Head of caudate nucleus (tissue), 42 donors: ENCODE measurements at places on chromosomes 11 and 22.

GRCh38 chr11:99316776-99317520, 296.2 kb downstream of the CNTN5 start:
- no peak for DNase-seq

- DNase-seq = no peak
These were observed 67.8 kb downstream of the MIAT start for GRCh38 chr22:26725012-26725676.

DNA sequence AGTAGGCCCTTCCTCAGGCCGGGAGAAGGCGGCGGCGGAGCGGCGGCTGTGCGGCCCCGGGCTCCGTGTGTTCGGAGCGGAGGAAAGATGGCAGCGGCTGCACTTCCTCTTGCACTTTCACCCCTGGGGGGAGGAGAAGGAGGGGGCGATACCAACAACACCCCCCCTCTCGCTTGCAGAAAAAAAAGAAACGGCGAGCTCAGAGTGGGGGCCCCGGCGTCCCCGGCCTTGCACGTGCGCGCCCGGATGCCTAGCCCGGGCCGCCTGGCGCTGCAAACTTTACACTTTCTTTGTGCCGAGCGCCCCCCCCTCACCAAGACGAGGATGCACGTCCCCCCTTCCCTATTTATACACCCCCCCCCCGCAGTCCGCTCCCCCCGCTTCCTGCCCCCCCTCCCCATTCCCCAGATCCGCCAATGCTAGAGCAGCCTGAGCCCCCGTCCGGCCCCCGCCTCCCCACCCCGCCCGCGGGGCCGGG, at the start of gene PATZ1:
PATZ1 (minus strand) TSS at position 92 of the 478 bp plus-strand sequence. CDS start 744 bp downstream, outside the sequence.
- DNase-seq = peak; percentile 78

DNA sequence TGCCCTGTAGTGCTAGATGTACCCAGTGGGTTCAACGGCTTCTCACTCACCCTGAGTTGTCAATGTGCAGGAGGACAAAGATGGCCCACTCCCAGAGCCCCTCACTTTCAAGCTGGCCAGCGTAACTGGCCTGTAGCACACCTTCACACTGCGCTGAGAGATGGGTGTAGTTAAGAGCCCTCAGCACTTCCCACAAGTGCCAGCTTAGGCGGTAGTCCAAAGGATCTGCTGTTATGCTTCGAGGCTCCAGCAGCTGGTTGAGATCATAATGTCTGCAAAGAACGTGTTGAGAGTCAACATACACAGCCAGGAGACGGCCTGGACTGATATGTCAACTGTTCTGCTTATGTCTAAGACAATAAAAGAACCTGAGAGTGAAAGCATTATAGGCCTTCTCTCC, 14.7 kb upstream of the CHRNA10 start:
- DNase-seq = no peak

DNA sequence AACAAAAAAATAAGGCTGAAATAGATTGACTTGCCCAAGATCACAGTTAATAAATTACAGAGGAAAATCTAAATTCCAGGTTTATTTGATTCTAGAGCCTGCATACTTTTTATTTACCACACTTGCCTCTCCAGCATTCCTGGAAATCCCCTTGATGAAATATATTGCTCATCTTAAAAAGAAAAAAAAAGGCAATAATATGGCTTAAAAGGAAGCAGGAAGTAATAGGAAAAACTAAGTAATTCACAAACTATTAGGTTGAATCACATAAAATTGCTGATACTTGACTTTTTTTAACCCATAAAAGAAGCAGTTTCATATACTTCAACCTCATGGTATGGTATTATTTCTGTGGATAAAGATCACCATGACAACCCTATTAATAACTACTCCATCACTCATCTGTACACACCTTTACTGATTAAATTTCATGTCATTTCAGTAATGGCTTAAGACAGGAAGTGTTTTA, 52.9 kb downstream of the COPB1 start:
- DNase-seq = no peak

- DNase-seq = no peak
These were observed 154.6 kb downstream of the MAML2 start for GRCh38 chr11:96188243-96189006.

DNA sequence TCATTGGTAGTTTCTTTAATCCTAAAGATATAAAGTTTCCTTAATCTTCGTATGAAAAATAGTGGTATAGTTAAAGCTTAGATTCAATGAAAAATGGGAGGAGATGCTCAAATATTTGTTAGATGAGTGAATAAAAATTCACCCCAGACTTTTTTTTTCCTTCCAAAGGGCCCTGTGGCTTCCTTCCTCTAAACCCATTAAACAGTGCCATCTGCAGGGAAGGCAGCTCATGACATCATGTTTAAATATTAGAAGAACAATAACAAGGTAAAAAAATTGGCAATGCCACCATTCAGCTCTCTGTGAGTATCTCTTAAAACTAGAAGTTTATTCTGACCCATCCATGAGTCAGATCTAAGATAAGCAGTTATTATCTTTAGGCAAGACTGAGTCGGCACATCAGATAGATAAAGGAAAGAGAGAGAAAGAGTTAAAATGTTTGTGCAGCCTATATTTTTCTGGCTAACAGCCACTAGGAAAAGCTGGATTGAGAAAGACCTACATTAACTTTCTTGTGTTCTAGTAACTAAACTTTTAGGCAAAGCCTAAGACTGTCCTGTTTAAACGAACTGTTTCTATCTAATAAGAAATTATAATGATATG, 19.1 kb upstream of the OOSP1 start:
- no peak for DNase-seq

DNA sequence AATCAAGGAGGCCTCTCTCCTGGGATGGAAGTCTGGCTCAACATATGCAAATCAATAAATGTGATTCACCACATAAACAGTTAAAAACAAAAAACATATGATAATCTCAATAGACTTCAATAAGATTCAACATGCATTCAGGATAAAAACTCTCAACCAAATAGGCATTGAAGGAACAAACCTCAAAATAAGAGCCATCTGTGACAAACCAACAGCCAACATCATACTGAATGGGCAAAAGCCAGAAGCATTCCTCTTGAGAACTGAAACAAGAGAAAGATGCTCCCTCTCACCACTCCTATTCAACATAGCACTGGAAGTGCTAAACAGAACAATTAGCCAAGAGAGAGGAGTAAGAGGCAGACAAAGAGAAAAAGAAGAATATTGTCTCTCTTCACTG, 54.0 kb upstream of the SEZ6L start:
- no peak for DNase-seq

DNA sequence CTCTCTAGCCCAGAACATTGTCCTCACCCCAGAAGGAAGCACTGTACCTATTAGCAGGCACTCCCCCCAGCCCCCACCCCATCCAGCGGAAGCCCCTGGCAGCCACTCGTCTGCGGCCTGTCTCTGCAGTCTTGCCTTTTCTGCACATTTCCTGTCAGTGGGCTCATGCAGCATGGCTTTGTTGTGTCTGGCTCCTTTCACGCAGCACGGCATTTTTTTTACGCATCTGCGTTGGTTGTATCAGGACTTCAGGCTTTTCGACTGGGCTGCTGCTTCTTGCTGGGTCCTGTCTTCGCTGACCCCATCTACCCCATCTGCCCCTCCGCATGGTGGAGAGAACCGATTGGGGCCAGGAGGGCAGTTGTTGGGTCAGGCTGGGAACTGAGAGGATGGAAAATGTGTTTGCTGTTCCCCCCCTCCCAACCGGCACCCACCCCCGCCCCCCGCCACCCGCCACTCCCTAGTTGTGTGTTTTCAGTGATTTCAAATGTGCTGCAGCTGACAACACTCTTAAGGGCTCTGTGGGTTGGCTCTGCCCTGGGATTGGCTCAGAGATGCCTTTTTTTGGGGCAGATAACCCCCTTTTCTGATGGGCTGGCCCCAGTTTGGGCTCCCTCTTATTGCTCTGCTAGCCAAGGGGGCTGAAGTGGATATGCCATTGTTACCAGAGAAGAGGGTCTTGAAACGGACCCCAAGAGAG, 110.0 kb downstream of the KIAA1671 start:
- DNase-seq = no peak

DNA sequence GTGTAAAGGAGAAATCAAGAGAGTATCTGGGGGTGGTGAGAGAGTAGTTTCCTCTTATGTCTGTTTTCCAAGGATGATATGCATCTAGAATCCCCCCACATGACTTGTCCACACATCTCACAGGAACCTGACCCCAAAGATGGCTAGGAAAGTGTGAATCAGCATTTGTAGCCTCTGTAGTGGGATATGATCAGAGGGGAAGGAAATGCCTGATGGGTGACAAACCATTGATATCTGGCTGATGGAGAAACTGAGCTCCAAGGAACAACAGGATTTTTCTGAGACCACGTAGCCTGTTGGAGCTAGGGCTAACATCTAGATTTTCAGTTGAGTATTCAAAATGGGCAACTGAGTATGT, 369.4 kb downstream of the DDX10 start:
- no peak for DNase-seq

DNA sequence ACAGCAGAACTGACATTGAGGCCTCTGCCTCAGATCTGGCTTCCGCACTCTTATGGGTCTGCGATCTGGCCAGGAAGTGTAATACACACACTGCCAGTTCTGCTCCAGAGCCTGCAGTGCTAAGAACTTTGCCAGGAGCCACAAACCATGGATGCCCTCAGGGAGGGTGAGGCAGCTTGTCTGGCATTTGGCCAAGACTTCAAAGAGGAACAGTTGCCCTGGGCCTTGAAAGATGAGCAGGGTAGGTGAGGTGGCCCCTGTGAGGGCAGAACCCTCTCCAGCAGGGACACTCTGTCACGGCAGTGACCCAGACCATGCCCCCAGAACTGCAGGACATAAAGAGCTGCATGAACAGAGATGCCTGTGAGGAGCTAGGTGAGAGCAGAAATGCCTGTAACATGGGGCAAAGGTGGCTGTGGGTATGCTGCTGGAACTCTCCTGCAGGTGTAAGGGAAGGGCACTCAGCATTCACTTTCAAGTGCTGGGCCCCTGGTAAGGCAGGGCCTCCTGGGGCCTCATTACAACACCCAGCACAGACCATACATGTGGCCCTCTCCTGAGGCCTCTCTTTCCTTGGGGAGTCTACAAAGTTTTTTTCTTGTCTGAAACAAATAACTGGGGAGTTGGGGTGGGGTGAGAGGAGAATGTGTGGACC, 47.3 kb downstream of the NEU3 start:
- DNase-seq = no peak

DNA sequence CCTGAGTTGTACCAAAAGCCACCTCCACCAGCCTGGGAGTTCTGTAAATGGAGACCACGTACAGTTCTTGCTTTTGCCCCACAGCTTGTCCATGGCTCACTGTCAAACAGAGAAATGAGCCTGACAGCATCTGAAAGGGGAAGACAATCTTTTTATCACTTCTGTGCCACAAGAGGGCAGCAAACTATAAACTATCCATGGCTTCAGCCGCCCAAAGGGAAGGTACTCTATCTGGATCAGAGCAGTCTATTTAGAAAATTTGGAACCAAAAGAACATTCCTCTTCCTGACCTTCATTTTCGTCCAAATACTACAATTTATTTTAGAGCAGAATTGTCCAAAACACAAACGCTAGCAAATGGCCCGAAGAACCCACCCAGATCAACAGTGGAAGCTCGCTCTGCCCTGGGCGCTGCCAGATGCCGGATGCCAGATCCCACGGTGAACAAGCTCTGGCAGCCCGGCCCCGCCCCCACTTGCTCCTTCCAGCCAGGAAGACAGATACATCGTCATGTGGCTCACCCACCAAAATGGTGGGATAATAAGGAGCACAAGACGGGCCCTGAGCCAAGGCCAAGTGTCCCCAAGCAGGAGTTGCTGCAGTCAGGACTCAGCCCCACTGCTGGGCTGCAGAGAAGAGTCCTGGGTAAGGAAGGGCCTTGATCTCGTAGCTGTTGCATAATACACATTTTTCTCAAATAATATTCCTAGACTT, 23.9 kb upstream of the SCGB1A1 start:
- peak; percentile 74 for DNase-seq

GRCh38 chr11:61616434-61616833, 35.6 kb upstream of the SYT7 start:
- DNase-seq = no peak

DNA sequence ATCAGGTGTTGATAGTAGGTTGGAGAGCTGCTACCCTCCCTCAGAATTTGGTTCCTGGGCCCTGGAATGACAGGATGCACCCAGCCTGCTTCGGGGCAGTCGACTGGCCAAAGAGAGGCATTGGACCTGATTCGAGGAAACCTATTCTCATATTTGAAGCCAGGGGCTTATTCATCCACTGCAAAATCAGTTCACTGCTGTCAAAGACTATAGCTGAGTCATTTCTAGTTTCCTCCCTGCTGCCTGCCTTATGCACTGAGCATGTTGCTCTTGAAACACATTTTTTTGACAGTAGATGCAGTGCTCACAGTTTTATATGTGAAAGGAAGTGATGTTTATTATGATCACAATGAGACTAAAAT, 565.4 kb downstream of the ETS1 start:
- no peak for DNase-seq

- no peak for DNase-seq
These were observed 40.1 kb downstream of the BID start for GRCh38 chr22:17734187-17734586.

- peak; percentile 56 for DNase-seq
These were observed 650 bp upstream of the MAPK11 start for GRCh38 chr22:50270666-50271394.

- DNase-seq = peak; percentile 9
These were observed 1289.4 kb downstream of the FAM181B start for GRCh38 chr11:81444297-81444696.

DNA sequence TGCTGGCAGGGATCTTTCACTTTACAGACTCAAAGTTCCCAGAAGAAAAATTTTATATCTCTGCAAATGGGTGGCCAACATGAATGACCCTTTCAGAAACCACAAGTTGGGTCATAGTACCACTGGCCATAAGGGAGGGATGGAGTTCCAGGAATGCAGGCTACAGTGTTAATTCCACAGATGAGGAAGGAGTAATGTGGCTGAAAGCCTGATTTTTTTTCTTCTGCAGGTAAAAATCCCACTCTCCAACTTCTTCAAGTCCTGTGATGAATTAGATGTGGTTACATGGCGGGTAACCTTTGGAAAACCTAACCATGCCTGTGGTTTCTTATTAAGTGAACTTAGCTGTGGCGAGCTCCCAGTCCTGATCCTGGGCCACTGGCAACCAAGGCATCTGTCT, 103.2 kb downstream of the SLC1A2 start:
- no peak for DNase-seq

GRCh38 chr11:123427405-123427804, 2.7 kb upstream of the GRAMD1B start:
- DNase-seq = no peak

DNA sequence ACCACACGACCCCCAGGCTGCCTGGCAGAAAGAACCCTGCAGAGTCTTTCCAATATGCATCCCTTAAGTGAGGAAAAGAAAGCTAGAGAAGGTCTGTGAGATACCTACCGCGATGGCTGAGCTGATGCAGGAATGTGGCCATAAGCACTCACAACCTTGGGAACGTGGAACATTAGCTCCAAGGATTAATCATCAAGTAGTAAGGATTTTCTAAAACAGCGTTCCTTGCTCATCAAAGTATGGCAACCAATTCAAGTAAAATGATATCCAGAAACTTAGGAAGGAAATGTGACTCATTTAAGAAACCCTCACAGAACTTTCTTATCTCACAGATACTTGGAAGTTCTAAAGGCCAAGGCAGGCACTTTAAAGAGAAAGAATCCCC, 12.8 kb downstream of the PACSIN2 start:
- no peak for DNase-seq

GRCh38 chr22:30362651-30363281, 6.0 kb downstream of the CCDC157 start:
- no peak for DNase-seq
